SW 1271 (cell line): ENCODE measurements at places on chromosomes 4 and X.

GRCh38 chrX:137988470-137988869, 422.5 kb downstream of the ZIC3 start:
- no peak for DNase-seq

- no peak for DNase-seq
These were observed 697 bp downstream of the SRPK3 start for GRCh38 chrX:153781428-153782047.

DNA sequence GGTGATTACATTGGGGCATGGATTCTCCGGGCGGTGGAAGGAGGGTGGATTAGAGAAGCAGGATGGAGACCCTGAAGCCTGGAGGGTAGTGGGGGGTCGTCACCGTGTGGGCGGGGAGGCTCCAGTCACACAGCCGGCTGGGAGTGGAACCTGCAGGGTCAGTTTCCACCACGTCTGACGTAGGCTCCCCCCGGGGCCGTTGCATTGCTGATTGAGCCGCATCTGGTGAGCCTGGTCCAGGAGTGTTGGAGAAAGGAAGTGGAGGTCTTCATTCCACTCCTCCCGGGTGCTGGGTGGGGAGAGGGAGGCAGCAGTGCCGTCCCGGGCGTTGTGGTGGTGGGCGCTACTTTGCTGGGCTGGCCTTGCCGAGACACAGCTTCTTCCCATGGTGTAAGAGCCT, 28.1 kb downstream of the TBC1D14 start:
- DNase-seq = no peak

- DNase-seq = no peak
These were observed 330.5 kb downstream of the HNRNPD start for GRCh38 chr4:82043081-82043808.

GRCh38 chrX:110097920-110098319, 95.0 kb downstream of the TMEM164 start:
- DNase-seq = no peak

DNA sequence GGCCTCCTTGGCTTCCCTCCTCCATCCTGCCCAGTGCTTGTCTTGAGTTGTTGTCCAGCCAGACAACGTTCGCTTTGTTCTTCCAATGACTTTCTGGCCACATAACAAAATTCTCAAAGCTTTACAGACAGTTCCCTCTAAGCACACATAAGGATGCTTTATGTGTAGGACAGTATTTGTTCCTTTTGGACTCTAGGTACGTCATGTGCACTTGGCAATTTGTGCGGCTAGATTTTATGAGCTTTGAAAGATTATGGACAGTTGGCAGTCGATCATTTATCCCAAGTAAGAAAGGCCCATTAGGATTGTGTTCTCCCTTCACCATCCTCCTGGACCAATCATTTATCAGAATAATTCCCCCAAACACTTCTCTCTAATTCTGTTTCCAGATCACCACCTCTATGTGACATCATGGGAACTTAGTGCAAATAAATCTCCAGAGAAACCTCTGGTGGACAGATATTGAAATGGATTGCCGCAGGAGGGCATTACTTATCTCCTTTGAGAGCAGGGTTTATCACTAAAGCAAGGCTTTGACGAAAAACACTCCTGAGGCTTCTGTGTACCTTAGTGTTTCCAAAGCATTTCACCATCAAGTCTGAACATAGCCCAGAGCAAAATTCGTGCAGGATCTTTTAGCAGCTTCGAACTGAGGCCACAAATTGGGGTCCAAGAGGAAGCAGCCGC, 77.4 kb upstream of the BMPR1B start:
- DNase-seq = no peak

- DNase-seq = no peak
These were observed 34.1 kb downstream of the SORCS2 start for GRCh38 chr4:7226439-7226838.
